ENCODE measurements at places on chromosomes 2 and 18.

- no peak for DNase-seq
These were observed 120.8 kb upstream of the DDX18 start for GRCh38 chr2:117693651-117694050.

DNA sequence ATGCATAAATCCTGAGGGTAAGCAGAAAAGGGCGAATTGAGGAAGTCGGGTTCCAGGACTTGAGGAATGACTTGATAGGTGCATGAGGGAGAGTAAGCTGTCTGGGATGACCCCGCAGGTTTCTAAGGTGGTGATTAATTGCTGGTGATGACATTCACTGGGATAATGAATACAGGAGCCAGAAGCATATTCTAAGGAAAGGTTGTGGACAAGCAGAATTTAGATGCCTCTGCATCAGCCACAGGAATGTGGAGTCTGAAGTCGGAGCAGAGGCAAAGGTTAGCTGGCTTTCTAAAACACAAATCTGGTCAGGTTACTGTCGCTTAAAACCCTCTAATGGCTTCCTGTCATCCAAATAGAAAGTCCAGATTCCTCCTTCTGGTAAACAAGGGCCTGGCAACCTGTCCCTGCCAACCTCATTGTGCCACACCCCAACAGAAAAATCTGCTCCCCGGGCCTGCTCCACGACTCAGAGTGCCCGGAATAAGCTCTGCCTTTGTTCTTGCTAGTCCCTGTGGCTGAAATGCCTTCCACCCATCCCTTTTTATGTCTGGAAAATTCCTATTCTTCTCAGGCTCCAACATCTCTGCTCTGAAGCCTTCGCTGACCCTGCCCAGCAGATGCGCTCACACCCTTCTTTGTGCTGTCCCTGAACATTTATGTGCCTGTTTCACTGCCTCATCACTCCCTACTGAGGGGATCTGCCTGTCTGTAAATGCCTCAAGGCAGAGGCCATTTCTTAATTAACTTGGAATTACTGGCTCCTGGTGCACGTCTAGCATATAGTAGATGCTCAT is 11.3 kb upstream of the TMEM214 start:
- DNase-seq: no peak

DNA sequence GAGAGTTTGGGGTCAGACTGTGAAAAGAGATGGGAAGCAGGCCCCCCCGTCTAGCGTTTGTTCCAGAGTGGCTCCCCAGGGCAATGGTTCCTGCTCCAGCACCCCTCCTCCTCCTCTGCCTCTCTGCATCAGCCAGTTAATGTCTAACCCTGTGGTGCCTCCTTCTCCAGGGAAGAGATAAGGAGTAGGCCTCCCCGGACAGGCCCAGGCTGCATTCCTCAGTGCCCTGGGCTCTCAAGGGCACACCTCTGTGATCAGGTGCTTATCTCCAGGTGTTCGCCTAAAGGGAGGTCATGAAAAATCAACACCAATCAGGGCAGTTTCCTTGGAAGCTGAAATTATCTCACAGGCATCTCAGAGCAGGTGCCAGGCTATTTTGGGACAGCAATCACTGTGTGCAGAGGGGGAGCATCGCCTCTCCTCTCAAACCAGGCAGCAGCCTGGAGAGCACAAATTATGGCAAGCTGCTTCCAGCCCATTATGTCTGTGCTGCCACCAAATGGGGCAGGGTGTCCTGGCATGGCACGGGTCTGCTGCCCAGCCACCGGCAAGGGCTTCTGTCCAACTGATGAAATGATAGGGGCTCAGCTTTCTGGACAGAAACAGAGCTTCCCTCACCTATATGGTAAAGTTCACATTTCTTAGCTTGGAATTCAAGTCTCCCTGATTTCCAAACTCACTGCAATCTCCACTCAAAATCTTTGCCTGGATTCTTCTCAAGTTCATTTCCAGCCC is 255.8 kb upstream of the SLC14A2 start:
- peak; percentile 54 for DNase-seq

GRCh38 chr18:26574958-26575864 is 26.9 kb upstream of the KCTD1 start:
- DNase-seq: peak; percentile 68

DNA sequence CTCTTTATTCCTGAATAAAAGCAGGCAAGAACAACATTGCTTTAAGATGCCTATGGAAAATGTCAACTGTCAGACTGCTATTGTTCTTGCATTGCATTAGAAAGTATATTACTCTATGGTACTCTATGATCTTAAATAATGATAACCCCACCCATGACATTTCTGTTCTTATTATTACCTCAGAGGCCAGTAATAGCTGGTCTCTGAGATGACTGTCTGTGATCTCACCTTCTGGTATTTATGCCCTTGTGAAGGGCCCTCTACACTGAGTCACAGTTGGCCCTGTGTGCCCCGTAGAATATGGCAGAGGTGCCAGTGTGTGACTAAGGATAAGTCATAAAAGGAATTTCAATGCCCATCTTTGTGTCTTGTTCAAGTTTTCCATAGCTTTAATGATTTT is 61.0 kb downstream of the SPP2 start:
- DNase-seq: no peak

GRCh38 chr18:48065601-48065995 is 135.1 kb upstream of the SMAD2 start:
- no peak for DNase-seq

DNA sequence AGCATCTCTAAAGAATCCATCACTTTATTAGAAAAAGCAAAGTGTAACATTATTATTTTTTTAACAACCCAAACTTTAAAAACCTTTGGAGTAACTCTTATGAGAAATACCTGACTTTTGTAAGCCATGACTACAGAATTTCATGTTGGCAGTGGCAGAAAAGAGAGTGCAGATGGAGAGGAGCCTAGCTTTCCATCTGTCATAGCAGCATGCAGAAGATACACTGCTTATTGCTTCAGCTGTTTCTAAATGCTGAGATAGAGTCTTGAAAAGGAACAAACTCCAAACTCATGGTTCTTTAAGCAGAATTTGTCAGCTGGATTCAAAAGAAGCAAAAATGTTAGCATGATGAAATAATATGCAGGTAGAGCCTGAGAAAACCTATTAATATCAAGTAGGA is 1130.3 kb downstream of the DPP10 start:
- no peak for DNase-seq

DNA sequence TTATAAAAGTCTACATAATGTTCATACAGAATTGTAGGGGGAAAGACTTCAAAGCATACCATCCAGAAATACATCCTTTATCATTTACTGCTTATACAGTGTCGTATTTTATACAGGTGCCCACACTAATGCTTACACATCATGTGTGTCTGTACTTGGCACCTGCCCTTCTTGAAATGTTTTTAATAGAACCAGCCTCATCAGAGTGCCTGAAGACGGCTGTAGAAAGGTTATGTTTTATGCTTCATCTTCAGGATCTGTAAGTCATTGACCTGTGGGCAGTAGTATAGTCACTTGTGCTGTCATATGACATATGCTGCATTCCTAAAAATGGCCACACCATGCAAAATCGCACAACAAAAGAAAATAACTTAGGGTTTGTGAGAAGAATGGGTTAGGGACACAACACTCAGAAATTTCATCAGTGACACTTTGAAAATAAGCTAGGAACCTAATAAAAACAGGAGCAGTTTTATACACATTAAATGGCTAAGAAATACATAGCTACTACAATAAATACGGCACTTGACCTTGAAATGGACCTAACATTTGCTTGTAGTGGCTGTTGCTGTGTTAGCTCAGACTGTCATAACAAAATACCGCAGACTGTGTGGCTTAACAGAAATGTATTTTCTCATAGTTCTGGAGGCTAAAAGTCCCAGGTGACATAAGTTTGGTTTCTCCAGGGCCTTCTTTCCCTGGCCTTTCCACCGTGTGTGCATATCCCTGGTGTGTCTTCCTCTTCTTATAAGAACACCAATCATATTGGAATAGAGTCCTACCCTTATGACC is 112.6 kb downstream of the CERS6 start:
- DNase-seq: no peak

- no peak for DNase-seq
These were observed 34.4 kb downstream of the ACYP2 start for GRCh38 chr2:54149638-54150441.

DNA sequence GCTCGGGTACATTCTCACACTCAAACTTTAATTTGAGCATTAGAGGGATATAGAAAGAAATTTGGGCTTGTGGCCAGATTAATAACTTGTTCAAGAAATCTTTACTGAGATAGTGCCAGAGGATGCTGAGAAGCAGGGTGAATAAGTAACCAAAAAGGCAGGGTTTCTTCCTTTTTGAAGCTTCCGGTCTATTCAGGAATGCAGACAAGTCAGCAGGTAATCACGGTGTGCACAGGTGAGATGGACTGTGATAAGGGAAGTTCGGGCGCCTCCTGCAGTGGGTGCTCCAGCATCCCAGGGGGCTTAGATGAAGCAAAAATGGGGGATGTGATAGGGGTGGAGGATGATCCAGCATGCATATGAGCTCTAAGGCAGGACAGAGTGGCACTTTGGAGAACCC is 44.9 kb upstream of the CYP1B1 start:
- DNase-seq: no peak

- DNase-seq: no peak
These were observed 123.2 kb downstream of the FTCDNL1 start for GRCh38 chr2:199727801-199728200.

GRCh38 chr2:219592736-219593135 is 4.9 kb upstream of the STK11IP start:
- DNase-seq: no peak

DNA sequence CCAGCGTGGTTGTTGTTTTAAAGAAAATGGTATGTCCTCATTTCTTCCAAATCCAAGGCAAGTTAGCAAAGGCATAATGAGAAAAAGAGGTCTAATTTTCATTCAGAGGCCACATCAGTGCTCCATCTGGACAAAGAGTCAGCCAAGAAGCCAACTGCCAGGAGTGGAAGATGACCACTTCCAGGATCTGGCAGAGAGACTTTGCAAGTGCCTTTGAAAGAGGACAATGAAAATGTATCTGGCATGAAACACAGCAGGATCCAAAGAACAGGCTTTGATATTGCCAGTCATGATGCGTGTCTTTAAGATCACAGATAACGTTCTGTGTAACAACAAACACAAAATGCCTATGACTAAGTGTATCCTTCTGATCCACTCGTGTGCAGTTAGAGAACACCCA is 82.8 kb downstream of the AFF3 start:
- DNase-seq: no peak

DNA sequence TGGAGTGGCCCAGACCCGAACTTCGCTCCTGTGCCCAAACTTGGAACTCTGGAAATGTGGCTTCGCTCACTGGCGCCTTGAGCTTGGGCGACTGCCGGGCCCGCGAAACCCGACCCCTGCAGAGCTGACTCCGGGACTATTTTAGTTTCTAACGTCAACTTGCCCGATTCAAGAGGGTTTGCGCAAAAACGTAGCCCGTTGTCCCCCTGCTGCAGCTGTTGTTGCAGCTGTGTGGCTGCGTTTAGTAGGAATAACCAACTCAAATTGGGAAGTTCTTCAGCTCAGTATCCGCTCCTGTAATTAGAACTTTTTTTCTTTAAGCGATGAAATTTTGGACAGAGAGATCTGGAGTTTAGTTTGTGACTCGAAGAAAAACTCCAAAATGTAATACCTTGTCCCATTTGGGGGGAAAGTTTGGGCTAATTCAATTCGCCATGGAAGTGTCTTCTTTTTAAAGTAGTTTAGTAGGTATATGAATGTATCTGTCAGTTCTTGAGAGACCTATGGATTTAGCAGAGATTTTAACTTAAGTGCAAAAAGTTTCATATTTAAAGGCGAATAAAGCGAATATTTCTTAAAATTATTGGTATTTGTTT is 559 bp downstream of the MYL12A start:
- DNase-seq: peak; percentile 40

- DNase-seq: no peak
These were observed 195.7 kb downstream of the SMAD7 start for GRCh38 chr18:48754993-48755473.

- no peak for DNase-seq
These were observed 38.1 kb downstream of the TMEM37 start for GRCh38 chr2:119469661-119470297.

DNA sequence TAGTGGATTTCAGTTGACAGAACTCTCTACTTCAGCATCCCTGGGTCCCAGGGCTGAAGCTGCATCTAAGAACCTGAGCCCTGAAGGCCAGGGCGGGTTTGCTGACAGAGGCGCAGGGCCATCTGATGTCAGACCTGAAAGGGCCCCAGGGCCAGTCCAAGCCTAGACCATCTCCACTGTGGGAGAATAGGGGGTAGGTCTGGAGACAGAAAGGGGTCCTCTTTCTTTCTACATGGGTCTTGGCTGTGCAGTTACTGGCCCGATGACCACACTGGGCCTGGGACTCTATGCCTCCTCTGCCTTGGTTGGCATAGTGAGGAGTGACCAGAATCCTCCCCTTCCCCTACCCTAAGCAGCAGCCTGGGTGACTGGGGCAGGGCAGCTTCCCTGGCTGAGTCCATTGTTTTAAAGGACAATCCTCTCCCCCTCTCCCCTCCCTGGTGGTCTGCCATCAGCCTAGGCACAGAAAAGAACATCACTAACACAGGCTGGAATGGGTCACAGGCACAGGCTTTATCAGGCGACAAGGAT is 34.5 kb downstream of the HS1BP3 start:
- DNase-seq: no peak

- no peak for DNase-seq
These were observed 754 bp downstream of the ATG16L1 start for GRCh38 chr2:233252227-233252626.

GRCh38 chr2:195907474-195907873 is 161.2 kb downstream of the DNAH7 start:
- peak; percentile 36 for DNase-seq

- DNase-seq: no peak
These were observed 1.3 kb downstream of the BIRC6 start for GRCh38 chr2:32358111-32358482.

- DNase-seq: no peak
These were observed at the start of gene SERPINB10 for GRCh38 chr18:63907664-63908063. SERPINB10 (plus strand) TSS chr18:63907958; CDS start chr18:63915511, 7,553 bp downstream.

DNA sequence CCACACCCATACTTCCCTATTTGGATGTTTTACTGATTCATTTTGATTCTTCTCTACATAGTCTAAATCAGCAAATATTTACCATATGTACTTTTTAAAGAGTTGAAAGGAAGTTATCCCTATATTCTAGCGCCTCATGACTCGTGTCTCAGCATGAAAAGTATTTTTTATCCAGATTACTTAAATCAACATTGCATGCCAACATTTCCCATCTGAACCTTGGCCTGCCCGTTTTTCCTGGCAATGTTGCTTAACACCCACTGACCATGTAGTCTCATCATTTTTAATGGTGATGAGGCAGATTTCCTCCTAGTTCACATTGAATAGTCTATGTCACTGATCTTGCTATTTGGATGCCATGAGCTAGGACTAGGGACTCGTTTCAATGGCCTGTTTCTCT is 13.2 kb upstream of the SCYGR5 start:
- no peak for DNase-seq

GRCh38 chr2:197234671-197235191 is 75.8 kb downstream of the ANKRD44 start:
- no peak for DNase-seq
